Articular chondrocyte of knee joint (primary cell): ENCODE measurements at places on chromosomes 2 and 18. TPM values are rescaled to one million over a fixed set of nuclear protein-coding genes. Genes with fewer than 3 reads are reported as not detected.

SLC39A6 gene
- total RNA-seq = 126 and 130 TPM in 2 replicates

ASB18 gene
- total RNA-seq = not detected in 2 replicates

OXER1 gene
- total RNA-seq = 0.13 and 0.65 TPM in 2 replicates

CNGA3 gene
- 0.43 TPM in 1 of 2 replicates, not detected in the other for total RNA-seq

CACNB4 gene
- 93.8 and 102 TPM in 2 replicates for total RNA-seq

RGPD3 gene
- total RNA-seq = 0.65 and 1.2 TPM in 2 replicates
